Frontal cortex (tissue), 4 donors: ENCODE measurements at places on chromosomes 4 and X. TPM values are rescaled to one million over a fixed set of nuclear protein-coding genes. Genes with fewer than 3 reads are reported as not detected.

The SLC25A53 gene
- 10.2 TPM for total RNA-seq

The SLC4A4 gene
- total RNA-seq, result 19.2 TPM

The CRLF2 gene
- total RNA-seq, result not detected

The LRRC66 gene
- 0.41 TPM for total RNA-seq

The GAGE12F gene
- total RNA-seq, result not detected

The GPRIN3 gene
- 34.2 TPM for total RNA-seq

The PAK3 gene
- 102 TPM for total RNA-seq

The RAB39B gene
- total RNA-seq, result 30.6 TPM

The SLITRK2 gene
- 3.7 TPM for total RNA-seq

The CPE gene
- 463 TPM for total RNA-seq

The TLR1 gene
- 2.0 TPM for total RNA-seq
